ENCODE measurements at places on chromosomes 7 and 10.
A peak's percentile ranks its signal among the peaks of the same experiment; 100 is the strongest.

DNA sequence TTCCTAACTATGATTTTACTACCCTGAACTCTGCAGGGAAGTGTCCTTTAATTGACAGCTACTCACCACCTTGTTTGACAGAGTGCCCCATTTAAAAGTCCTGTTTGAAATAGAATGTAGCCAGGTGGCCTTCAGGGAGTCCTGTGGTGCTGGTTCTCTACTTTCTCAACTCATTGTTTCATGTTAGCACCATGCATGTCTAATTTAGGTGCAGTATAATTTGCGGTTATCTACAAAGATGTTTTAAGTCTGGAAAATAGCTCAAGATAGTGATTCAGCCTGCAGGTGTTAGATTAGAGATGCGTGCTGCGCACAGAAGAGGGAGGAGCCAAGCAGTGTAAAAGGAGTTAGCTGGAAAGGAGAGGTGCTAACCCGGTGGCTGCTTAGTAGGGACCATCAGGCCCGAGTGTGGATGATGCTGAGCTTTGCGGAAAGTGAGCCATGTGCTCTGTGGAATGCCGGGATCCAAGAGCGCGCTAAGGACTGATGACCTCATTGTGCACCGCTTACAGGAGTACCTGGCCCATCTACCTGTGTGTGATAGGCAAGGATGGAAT is 1.2 kb downstream of the CCM2 start:
- DNase-seq, result peak; percentile 29

DNA sequence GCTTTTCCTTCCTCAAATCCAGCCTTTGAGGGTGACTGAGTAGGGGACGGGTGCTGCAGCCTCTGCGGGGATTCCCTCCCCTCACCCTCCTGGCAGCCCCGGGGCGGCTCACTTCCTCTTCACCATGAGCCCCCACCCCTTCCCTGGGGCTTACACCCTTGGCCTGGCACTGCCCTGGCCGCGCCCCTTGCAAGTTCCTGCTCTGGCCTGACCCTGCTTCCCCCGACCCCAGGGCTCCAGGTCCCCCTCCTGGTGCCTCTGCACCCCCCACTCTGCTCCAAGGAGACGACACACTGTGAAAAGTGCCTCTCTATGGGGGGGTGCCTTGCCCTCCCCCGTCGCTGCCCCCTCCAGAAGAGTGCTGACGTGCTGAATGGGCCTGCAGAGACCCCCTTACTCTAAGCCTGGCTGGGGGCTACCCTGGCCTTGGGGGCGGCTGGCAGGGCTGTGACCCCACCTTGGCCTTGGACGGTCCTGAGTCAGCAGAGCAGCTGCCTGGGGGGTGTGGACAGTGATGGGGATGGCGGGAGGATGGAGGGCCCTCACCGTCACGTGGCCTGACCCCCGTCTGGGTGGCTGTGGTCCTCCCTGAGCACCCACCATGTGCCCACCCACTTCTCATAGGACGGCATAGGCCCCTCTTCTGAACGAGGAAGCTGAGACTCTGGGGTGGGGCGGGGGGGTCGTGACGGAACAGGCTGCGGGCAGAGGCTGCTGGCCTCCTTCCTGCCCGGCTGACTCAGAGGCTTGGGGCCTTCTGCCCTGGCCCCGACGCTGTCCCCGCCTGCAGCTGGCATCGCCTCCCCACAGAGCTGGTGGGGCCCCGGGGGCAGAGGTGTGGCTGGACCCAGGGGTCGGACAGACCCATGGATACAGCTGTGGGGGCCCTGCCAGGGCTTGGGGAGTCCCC is 9.8 kb downstream of the LFNG start:
- DNase-seq, result peak; percentile 54

- no peak for DNase-seq
These were observed 2.1 kb upstream of the H2AZ2 start for GRCh38 chr7:44849885-44850544.

DNA sequence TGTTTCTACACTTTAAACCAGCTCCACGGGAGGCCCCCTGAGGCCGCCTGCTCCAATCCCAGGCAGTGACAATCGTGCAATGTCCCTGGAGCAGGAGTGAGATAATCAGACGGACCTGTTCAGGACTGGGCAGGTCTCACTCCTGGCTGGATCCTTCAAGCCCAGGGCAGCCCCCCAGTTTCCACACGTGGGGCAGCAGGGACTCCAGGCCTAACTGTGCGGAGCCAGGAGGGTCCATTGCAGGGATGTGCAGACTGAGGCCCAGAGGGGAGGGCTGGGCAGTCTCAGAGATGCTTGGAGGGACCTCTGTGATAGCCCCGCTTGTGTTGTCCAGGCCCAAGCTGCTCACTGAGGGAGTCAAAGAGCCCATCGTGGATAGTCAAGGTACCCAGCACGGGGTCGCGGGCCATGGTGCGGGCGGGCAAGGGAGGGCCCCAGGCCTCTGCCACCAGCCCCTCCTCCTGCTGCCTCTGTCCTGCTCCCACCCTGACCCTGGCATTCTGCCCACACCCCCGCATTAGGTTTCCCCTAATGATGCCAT is 110.5 kb upstream of the KCTD7 start:
- DNase-seq, result no peak

DNA sequence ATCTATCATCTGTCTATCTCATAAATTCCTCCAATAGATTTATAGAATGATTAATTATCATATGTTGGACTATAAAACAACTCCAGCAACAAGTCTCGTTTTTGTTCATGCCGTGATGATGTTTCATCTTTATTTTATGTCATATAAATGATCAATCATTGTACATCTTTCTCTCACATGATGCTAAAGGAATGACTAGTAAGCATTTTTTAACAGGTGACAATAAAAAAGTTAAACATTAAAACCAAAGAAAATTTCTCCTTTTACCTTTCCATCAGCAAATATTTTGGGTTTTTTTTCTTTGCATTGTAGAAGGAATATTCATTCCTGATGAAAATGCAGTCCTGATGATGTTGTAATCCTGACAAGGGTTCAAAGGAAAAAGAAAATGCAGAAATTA is 41.4 kb downstream of the AKR1C3 start:
- DNase-seq, result no peak

DNA sequence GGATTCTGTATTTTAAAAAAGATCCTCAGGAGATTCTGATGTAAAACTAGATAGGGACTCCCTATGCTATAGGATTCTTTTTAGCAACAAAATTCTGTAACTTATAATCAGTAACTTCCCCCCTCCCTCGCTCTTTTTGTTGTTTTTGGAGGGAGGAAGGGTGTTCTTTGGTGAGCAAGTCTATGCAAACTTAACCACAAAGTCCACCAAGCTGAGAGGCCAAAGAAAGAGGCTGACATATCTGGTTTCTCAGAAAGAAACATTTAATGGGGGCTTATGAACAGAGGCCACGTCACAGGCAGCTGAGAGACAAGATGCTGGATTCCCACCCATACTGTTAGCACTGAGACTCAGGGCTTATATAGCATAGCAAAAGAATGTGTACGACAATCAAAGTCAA is 14.3 kb upstream of the ABCB5 start:
- DNase-seq, result no peak

DNA sequence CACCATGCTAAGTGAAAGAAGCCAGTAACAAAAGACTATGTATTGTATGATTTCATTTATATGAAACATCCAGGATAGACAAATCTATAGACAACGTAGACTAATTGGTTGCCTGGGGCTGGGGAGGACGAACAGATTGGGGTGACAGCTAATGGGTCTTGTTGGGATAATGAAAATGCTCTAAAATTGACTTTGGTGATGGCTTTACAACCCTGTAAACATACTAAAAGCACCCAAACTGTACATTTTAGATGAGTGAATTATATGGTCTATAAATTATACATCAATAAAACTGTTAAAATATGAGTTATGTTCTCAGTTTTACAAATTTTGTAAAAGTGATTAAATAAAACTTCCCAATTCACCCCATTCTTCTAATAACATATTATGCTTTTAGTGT is 261.5 kb downstream of the ELMO1 start:
- DNase-seq, result no peak

DNA sequence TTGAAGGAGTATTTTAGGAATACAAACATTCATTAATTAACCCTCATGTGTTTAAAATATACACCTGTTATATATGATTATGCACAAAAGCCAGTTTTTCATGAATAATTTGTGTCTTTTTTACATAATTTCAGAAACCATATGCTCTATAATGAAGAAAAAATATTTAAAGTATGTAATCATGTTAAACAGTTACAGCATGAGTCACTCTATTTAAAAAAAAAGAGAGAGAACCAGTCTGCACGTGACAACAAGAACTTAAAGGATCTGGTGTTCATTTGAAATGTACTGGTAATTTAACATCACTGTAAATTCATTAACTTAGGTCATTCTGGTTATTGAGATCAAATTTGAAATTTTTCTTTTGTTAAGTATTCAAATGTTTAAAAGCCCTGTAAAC is 228.5 kb downstream of the CACNB2 start:
- peak; percentile 51 for DNase-seq

DNA sequence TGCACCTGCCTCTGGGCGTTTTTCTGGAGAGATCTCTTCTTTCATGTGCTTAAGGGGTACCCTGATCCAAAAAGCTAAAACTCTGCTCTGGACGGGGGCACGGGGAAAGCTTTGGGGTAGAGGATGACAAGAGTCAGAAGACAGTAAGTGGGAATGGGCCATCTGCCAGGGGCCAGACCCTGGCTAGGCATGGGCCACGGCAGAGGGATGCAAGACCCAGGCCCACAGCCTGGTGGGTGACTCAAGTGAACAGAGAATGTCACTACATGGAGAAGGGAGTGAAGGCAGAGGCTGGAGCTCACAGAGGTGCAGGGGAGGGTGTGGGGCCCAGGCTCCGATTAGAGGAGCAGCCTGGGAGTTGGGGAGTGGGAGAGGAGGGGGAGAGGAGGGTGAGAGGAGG is 15.3 kb downstream of the FLNC start:
- no peak for DNase-seq

DNA sequence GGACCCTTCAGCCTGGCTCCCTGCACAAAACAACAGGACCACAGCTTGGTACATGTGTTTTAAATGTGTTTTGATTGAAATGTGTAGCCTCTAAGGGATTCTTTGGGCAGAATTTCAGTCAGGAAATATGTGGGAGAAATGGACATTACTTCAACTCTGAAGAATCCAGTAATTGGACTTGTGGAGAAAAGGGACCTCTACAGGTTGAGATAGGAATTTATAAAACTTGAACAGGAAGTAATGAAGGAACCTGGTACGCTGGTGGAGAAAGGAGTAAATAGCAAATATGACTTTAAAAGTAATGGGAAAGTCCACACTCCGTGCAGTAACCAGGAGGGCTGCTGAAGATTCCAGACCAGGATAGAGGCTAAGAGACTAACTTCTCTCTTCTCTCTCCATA is 220.5 kb downstream of the LHFPL3 start:
- DNase-seq, result peak; percentile 29

Data from fibroblast of mammary gland (primary cell).